Right atrium auricular region (tissue), 2 donors: ENCODE measurements at places on chromosomes 2 and 18.
A peak's percentile ranks its signal among the peaks of the same experiment; 100 is the strongest.

GRCh38 chr2:190561094-190561493, 26.6 kb upstream of the NEMP2 start:
- H3K27ac ChIP-seq, result no peak overlapping the region
- no peaks in the 10 kb centered on the region for H3K4me1 ChIP-seq
- H3K36me3 ChIP-seq, result no peaks in the 10 kb centered on the region
- H3K27me3 ChIP-seq, result no peaks in the 10 kb centered on the region

DNA sequence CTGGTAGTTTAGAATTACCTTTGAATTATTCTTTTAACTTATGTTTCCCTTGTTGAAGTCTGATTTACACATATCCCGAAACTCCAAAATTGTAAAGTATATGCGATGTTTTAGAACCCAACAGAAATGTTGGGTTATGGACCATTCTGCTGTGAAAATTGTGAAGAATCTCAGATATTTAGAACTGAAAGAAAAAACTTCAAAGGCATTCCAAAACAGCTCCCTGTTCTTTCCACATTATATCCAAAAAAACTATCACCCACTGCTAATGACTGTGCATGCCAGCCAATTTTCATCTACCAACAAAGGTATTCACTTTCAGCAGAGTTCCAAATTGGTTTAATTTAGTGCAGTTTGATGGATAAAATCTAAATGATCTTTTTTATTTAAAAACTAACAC, 21.5 kb upstream of the PDE1A start:
- no peaks in the 10 kb centered on the region for H3K27me3 ChIP-seq
- H3K4me1 ChIP-seq, result no peaks in the 10 kb centered on the region
- no peaks in the 10 kb centered on the region for H3K36me3 ChIP-seq
- H3K4me3 ChIP-seq, result no peak overlapping the region

DNA sequence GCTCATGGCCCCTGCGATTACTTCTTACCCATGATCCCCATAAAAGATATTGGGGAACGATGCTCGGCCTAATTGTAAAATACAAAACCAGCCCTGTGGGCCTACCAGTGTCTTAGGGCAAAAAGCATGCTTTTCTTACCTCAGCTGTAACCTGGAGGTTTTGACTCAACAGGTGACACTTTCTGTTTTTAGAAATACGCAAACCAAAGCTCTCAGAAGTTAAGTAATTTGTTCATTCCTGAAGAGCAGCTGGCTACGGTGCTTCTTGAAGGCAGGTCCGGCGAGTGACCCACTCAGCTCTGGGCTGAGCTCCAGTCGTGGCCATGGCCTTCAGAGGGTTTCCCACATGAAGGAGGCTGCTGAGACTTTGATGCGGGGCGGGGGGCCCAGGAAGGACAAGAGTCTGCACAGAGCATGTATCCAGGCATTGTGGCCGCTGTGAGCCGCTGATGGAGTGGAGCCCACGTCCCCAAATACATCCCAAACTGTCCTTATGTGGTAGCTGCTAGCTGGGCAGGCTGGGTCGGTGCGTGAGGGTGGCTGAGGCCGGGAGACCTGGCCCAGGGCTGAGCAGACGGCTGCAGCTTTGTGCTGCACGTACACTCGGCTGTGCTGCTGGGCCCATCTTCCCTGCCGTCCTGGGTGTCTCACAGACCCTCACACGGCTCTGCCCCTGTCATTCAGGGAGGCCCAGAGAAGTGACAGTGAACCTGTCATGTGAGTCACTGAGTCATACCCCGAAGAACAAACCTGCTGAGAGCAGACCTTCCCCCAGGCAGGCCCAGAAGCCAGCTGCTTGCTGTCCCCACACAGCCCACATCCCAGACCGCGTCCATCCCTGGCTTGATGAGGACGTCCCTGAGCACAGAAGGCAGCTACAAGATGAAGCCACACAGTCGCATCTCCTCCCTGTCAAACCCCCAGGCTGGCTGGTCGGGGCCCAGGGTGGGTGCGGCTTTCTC, 34.1 kb downstream of the ITGB1BP1 start:
- DNase-seq, result no peak
- H3K4me1 ChIP-seq, result no peaks in the 10 kb centered on the region
- H3K36me3 ChIP-seq, result peaks cover 32% of the 10 kb centered on the region
- H3K27me3 ChIP-seq, result no peaks in the 10 kb centered on the region
- no peak overlapping the region for H3K27ac ChIP-seq

GRCh38 chr2:112204411-112204810, 50.4 kb downstream of the ZC3H8 start:
- no peaks in the 10 kb centered on the region for H3K4me1 ChIP-seq
- no peaks in the 10 kb centered on the region for H3K36me3 ChIP-seq
- no peak overlapping the region for H3K4me3 ChIP-seq
- DNase-seq, result no peak
- no peak overlapping the region for H3K27ac ChIP-seq

DNA sequence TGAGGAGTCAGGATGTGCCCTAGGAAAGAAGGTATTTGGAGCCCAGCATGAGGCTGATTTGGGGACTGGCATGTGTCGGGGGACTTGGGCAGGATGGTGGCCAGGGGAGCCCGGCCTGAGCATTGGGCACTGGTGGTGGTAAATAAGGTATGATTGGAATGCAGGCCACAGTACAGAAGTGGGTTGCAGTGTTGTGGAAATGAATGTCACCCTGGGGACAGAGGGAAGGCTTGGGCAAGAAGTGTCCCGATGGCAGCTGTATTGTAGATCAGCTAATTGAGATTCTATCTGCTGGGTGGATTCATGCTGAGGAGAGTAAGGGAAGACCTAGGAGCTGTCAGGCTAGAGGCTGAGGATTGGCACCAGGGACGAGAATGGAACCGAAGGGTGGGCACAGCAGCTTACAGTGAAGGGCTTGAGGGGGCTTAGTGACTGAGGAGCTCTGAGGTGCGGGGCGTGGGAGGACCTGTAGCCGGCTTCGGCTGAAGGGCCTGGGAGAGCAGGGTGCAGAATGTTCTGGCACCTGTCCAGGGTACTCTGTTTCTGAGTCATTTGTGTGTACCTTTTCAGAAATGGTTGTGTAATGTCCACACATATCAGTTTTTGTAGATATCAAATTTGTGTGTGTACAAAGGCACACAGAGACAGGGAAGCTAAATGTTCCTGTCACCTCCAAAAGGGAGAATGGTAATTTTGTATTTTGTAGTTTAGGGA, 170.2 kb downstream of the PRKCE start:
- DNase-seq, result no peak
- H3K27ac ChIP-seq, result peak overlapping the region; percentile 72
- no peaks in the 10 kb centered on the region for H3K27me3 ChIP-seq
- no peak overlapping the region for H3K4me3 ChIP-seq
